ENCODE measurements at places on chromosomes 5 and 9.

- DNase-seq: no peak
Observed at GRCh38 chr5:158458086-158458485, 599.1 kb upstream of the CLINT1 start.

GRCh38 chr9:22455181-22455580 lies 8.6 kb downstream of the DMRTA1 start:
- no peak for DNase-seq

DNA sequence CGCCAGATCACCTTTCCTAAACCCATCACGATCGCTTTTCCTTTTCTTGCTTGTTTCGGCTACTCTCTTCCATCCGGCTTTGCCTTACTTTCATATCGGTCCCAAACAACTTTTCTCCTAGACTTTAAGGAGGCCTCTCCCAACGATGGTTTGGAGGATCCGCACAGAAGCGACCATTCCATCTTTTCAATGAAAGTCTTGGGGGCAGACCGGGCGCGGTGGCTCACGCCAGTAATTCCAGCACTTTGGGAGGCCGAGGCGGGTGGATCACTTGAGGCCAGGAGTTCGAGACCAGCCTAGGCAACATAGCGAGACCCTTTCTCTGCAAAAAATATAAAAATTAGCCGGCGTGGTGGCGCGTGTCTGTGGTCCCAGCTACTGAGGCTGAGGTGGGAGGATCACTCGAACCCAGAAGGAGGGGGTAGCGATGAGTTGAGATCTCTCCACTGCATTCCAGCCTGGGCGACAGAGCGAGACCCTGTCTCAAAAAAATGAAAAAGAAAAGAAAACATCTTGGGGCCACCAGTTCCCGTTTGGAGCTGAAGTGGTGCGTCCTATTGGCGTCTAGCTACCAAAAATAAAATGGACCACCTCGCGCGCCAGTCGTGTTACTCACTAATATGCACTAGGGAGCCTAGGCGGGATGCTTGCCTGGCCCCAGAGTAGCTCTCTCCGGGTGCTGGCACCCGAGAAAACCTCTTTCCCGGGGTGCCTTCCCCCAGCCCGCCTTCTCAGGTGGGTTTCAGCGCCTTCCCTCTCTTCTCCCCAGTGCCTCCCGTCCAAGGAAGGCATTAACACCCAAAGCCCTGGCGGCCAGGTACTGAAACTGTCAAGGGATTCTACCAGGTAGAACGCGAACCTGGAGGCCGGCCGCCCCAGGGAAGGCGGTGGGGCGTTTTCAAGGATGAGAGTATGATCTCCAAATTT lies 800 bp upstream of the AP3B1 start:
- peak; percentile 11 for DNase-seq

DNA sequence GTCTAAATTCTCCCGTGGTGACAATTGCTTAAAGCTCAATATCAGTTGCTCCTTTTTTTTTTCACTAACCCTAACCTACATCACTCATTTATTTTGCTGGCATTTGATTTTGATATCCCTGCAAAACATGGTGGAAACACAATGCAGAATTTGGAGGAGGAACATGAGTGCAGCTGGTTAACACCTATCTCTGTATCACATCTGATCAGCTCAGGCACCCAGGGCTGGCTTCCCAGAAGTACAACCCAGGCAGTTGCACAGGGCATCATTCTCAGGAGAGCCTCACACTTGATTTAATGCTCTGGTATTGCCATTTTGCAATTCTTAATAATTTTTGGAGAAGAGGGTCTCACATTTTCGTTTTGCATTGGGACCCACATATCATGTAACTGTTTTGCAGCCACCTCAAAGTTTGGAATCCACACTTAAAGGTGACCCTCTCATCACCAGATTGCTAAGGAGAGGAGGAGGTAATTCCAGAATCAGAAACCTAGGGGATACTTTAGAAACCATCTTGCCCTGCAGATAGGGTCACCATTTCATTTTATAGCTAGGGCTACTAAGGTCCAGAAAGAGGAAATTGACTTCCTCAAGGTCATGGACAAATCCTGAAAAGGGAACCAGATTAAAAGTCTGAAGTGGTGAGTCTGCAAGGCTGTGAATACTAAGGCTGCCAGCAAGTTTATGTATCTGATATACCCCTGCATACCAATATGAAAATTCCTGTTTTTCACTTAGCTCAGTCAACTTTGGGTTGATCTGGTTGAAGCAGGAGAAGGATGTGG lies 19.3 kb upstream of the ADAM19 start:
- no peak for DNase-seq

GRCh38 chr5:74865804-74866595 lies at the start of gene FAM169A:
Gene FAM169A, minus strand, starts transcription at chr5:74866387. Its CDS starts 24,711 bp downstream, at chr5:74841676.
- peak; percentile 25 for DNase-seq

GRCh38 chr5:3216386-3216785 lies 379.2 kb upstream of the IRX1 start:
- no peak for DNase-seq

- no peak for DNase-seq
Observed at GRCh38 chr9:79621916-79622575, 50.3 kb downstream of the TLE4 start.

GRCh38 chr5:145949474-145949873 lies 13.1 kb downstream of the SH3RF2 start:
- no peak for DNase-seq

GRCh38 chr9:121674952-121675351 lies 23.5 kb downstream of the DAB2IP start:
- DNase-seq: no peak

DNA sequence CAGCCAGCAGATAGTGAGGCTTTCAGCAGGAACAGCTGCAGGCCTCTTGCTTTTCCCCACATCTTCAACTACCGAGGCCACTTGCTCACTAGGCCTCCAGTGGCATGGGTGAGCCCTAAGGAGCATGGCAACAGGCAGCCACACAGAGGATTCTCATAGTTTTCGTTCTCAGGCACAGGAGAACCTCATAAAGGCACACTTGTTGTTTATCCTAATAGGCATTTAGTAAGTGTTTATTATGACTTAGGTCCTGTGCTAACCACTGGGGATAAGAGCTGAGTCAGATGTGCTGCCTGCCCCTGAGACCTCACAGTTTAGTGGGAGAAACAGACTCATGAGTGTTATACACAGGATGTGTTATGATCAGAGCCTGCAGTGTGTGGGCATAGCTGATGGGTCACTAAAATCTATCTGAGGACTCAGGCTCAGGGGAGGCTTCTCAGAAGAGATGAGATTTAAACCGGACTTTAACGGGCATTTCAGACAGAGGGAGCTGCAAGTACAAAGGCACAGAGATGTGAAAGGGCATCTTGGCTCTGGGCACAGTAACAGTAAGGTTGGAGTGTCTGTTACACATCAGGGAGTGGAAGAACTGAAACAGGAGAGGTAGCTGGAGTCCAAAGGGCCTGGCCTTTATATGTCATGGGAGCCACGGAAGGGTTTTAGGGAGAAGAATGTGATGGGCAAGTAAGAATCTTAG lies 21.0 kb upstream of the HEMGN start:
- no peak for DNase-seq

GRCh38 chr5:156328766-156329165 lies 1.8 kb downstream of the SGCD start:
- DNase-seq: no peak

DNA sequence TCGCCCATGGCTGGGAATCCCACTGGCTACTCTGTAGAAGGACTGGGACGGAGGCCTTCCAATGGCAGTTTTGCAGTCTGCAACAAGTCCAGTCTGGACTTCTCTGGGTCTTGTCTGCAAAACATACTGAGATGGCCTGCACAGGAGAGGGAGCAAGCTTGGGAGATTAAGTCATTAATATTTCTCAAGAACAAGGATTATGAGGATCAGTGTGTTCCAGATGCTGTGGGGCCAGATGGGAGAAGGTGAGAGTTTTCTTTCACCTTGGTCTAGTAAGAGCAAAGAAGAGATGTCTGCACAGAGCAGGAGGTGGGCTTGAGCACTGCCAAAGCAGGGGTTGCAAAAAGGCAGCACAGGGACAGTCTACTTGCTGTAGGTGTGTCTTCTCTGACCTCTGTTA lies at the start of gene PDE6A:
Gene PDE6A (minus strand): TSS at position 128 of the 400 bp plus-strand sequence. CDS start 120 bp downstream, at position 8.
- no peak for DNase-seq

DNA sequence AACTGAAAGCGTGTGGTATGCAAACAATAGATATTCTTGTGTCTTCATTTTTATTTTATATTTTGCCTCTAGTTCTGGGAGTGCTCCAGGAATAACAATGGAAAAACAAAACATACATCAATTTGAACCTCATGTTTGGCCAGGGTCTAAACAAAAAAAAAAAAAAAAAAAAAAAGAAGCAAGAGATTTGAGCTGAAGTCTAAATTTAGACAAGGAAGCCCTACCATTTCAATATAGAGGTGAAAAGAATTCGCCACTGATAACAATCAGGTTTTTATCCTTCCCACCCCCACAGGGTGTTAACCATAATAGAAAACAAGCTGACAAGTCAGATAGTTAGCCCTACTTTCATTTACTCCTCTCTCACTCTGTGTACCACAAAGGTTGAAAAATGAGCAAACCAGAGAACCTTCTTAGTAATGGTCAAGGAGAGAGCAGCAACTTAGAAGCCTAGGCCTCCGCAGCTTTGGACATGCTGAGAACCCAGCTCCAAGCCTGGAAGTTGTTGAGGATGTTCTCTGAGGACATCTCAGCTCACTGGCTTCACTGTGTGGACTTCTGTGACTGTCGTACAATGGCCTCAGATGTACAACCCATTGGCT lies 118.2 kb upstream of the HMHB1 start:
- DNase-seq: no peak

GRCh38 chr5:55134053-55134722 lies 25.8 kb upstream of the GPX8 start:
- no peak for DNase-seq

- no peak for DNase-seq
Observed at GRCh38 chr9:127178686-127179632, 56.5 kb upstream of the ANGPTL2 start.

GRCh38 chr5:140166911-140167310 lies 8.1 kb upstream of the CYSTM1 start:
- DNase-seq: no peak

GRCh38 chr9:746661-747434 lies 94.6 kb upstream of the DMRT1 start:
- no peak for DNase-seq

DNA sequence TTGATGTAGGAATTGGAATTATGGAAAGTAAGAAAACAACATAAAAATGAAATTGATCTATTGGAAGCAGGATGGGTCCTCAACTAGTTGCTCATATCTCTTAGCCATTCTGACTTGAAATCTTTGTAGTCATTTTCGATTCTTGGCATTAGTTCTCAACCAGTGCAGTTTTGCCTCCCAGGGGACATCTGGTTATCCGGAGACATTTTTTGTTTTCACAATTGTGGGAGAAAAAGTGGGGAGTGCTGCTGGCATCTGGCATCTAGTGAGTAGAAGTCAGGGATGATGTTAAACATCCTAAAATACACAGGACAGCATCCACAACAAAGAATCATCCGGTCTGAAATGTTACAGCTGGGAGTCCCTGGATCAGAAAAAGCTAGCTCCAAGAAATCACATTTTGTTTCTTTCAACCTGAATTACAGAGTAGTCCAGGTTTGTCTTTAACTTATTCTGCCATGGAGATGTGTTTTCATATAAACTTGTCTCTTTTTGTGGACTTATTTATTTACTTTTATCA lies 74.9 kb downstream of the FBXL7 start:
- DNase-seq: no peak

DNA sequence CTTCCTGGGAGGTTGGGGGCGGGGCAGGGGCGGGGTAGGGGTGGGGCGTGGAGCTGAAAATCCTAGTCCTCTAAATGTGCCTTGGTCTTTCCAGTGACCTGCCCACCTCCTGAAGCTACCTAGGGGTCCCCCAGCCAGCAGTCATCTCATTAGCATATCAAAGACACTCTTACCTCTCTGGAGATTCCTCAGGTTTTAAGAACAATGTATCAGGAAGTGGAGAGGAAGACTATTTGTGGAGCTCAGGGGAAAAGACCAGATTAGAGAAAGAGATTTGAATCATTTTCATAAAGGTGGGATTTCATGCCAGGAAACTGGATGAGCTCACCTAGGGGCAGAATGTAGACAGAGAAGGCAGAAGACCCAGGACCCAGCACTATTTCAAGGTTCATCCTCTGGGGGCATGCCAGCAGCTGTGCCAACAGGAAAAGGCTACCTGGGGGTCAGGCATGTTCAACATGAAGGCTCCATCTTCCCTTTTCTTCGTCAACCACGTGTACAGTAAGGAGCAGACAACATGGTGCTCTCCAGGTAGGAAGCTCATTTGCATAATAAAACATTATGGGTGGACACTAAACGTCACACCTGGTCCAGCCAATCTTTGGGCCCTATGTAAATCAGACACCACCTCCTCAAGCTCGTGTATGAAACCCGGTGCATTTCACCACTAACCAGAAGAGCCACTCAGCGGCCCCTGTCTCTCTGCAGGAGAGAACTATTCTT lies 6.9 kb downstream of the GMCL2 start:
- DNase-seq: no peak

- no peak for DNase-seq
Observed at GRCh38 chr9:89361031-89361430, 42.7 kb downstream of the SECISBP2 start.

GRCh38 chr5:95365302-95366095 lies 25.7 kb upstream of the FAM81B start:
- no peak for DNase-seq

- DNase-seq: no peak
Observed at GRCh38 chr9:93110311-93110855, 14.4 kb downstream of the CARD19 start.

DNA sequence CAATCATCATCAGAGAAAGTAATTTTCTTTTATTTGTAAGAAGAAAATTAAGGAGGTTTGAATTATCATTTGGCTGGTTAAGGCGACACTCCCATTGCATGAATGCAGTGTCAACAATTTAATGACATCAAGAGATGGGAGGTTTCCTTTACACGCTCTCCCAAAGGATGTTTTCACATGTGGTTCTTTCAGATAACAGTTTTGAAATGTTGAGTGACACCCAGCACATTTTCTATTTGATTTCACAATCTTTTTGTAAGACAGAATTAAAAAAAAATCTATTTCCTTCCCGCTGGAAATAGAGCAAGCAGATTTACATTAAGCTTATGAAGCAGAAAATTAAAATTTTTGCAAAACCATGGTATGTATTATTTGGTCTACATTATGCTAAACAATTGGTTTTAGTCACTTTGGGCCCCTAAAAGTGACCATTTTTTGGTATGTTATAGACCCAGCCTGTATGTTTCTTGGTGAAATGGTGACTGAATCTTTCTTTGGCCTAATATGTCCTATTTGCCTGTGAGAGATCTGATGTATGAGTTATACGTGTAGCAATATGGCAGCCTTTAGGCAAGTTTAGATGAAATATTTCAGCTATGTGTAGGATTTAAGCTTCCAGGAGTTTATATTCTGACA lies 18.9 kb upstream of the ANKRD55 start:
- DNase-seq: no peak

GRCh38 chr5:159947708-159948358 lies 31.6 kb downstream of the ADRA1B start:
- no peak for DNase-seq

DNA sequence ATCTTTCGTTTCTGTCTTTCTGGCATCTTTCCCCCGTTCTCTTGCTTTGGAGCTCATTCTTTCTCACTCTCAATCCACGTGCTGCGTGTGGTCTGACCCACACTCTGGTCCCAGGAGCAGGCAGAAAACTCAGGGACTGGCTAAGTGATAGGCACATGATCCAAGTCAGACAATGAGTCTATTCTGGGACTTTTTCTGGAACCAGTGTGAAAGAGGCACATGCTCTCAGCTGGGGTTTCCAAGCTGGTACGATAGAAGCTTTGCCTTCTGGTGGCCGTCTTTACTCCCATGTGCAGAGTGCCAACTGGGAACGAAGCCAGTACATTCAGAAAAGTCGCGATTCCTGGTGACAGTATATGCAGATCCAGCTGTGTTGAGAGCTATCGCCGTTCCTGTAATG lies 94.4 kb downstream of the PDZD2 start:
- peak; percentile 73 for DNase-seq

- DNase-seq: no peak
Observed at GRCh38 chr5:146273109-146273508, 65.5 kb upstream of the POU4F3 start.
